Right cardiac atrium (tissue), 5 donors: ENCODE measurements at places on chromosomes 2 and 18. TPM values are rescaled to one million over a fixed set of nuclear protein-coding genes. Genes with fewer than 3 reads are reported as not detected.

DNA sequence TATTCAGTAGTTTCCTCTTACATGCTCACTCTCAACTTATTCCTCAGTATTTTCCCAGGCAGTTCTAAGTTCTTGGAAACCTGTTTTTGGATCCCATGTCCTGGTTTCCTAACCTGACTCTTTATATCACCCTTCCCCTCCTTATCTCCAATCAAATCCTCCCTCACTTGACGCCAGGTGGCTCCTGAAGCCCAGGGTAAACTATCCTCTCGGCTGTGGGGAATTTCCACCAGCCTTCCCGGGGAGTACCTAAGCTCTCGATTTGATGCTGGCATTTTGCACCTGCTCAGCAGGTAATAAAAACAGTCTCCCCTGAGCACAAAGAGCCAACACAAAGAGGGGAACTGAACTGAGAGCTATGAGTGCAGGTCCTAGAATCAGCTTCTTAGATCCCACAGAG, 538.0 kb downstream of the SLC4A3 start:
- no peak for DNase-seq

DNA sequence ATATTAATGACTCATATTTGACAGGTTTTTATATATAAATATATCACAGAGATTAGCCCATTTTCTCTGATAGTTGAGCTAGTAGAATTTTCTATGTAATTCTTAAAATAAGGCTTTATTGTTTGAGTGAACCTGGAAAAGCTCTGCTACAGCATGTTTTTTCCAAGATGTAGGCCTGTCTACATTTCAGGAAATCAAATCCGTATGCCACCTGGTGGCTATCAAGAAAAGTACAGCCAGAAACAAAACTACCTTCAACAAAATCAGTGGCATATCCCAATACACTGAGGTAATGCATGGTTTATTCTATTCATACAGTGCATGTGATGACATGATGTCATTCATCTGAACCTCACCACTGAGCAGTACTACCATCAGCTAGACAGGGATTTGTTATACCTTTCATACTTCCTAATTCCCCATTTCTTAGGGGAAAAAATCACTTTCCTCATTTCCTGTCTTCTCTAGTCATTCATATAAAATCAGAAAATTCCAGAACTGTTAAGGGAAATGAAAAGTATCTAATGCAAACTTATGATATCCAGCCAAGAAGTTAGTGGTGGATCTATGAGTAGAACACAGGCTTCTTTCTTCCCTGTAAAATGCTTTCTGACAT, 310.4 kb upstream of the SYT4 start:
- DNase-seq: no peak

GRCh38 chr2:15391751-15392150, 169.4 kb downstream of the NBAS start:
- DNase-seq: no peak

DNA sequence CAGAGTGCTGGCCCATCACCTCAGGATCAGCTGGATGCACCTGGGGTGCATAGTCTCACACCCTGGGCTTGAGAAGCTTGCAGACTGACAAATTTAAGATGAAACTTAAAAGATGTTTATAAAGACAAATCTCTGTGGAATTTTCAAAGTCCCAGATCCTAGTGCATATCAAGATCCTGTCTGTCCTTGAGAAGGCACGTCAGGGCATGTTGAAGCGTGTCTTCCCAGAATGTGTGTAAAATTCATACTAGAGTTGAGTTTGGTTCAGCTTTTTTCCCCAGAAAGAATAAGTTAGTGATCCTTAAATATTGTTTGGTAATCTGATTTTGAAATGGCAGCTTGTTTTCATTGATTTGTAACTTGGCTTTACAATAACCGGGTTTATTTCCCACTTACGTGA, 27.5 kb downstream of the INSIG2 start:
- no peak for DNase-seq

DNA sequence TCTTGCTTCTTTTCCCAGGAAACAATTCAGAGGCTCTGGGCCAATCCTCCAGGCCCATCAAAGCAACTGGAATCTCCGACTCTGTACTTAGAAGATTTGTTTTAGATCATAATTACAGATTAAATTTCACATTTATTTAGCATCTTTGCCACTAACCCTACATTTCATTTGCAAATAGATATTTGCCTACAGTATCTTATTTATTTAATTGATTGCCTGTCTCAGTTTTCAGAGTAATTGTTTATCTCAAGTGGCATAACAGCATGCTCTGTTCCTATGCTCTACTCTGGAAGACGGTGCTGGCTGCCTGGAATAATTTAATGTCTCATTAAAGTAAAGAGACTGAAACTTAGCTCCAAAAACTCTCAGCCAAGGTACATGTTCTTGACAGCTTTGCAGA, 213.4 kb downstream of the HNMT start:
- no peak for DNase-seq

- no peak for DNase-seq
Observed at GRCh38 chr2:144156736-144157640, 362.9 kb downstream of the ZEB2 start.

- no peak for DNase-seq
Observed at GRCh38 chr2:222651718-222652418, 4.0 kb downstream of the FARSB start.

The SH3RF3 gene
- total RNA-seq: 8.1 TPM

The PFN4 gene
- total RNA-seq: 1.3 TPM

DNA sequence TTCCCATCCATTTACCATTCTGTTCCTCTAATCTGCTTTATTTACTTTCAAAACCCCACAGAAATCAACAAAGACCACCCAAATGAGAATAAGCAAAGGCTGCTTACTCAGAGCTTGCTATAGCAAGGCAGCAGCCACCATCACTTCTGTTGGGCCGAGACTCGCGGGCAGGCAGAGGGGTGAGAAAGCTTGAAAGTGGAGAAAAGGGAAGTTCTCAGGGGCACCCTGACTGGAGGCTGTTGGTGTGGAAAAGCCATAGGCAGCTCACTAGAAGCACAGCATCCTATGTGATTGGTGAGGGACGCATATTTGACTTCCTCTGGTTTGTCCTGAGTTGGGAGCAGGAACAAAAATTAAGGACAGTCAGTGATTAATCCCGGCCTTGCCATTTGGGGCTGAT, 269.7 kb upstream of the THSD7B start:
- no peak for DNase-seq

The ZAP70 gene
- 1.0 TPM for total RNA-seq

- DNase-seq: no peak
Observed at GRCh38 chr2:15810477-15811150, 129.7 kb upstream of the MYCN start.

GRCh38 chr18:9482790-9483189, 7.5 kb downstream of the RALBP1 start:
- DNase-seq: no peak

The RNU2-63P gene
- 5.2 TPM for total RNA-seq

DNA sequence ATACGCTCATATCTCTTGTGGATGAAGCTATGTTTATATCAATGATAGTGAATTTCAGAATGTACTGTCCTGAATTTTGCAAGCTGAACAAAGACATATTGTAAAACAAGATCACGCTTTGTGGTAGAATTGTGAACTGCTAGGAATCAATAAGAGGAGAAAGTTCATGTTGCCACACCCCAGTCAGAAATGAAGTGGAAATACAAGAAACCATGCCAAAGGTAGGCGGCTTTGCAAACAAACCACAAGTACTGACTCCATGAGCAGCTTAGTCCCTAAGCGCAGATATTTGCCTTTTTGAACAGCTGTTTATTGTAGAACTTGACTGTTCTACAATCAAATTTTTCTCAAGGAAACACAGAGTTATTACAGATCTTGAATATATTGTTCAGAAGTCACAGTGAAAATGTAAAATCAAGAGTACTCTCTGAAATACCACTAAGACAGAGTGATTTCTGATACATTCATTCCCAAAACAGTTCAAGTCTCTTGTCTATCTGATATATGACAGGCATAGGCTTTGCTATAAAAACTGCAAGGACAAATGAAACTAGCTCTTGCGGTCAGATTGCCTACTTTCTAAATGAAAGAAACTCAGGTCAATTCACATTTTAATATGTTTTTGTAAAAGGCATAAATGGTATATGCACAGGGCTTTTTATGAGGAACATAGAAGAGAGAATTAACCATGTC, 120.9 kb upstream of the CDH19 start:
- peak; percentile 47 for DNase-seq

- DNase-seq: no peak
Observed at GRCh38 chr2:63649829-63650228, 61.1 kb downstream of the MDH1 start.

The MYO7B gene
- 0.45 TPM for total RNA-seq

The ALPP gene
- not detected for total RNA-seq

GRCh38 chr2:50922506-50922905, 109.4 kb downstream of the NRXN1 start:
- DNase-seq: no peak

DNA sequence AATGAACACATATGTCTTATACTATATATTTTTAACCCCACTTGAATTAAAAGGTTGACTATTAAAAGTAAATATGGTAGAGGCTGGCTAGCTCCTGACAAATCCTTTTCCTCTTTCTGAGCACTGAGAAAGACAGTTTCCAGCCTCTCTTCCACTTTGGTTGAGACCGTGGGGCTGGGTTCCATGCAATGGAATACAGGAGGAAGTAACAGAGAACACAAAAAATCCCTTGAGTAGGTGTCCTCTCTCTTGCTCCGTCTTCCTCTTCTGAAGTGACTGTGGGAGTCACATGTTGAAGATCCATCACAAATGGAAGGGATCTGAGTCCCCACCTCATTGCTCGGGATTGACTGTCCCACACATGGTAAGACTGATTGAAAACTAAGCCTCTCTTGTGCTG, 36.6 kb upstream of the SIGLEC15 start:
- DNase-seq: no peak

The LHCGR gene
- total RNA-seq: not detected

The HOXD13 gene
- not detected for total RNA-seq

GRCh38 chr2:111050701-111051376, 69.9 kb upstream of the BCL2L11 start:
- DNase-seq: no peak

- DNase-seq: no peak
Observed at GRCh38 chr2:165746501-165746900, 47.5 kb downstream of the GALNT3 start.

The RAX gene
- not detected for total RNA-seq

The HOXD12 gene
- total RNA-seq: not detected

The PSTPIP2 gene
- total RNA-seq: 2.3 TPM

GRCh38 chr18:48790226-48790863, 160.4 kb downstream of the SMAD7 start:
- DNase-seq: peak; percentile 97

DNA sequence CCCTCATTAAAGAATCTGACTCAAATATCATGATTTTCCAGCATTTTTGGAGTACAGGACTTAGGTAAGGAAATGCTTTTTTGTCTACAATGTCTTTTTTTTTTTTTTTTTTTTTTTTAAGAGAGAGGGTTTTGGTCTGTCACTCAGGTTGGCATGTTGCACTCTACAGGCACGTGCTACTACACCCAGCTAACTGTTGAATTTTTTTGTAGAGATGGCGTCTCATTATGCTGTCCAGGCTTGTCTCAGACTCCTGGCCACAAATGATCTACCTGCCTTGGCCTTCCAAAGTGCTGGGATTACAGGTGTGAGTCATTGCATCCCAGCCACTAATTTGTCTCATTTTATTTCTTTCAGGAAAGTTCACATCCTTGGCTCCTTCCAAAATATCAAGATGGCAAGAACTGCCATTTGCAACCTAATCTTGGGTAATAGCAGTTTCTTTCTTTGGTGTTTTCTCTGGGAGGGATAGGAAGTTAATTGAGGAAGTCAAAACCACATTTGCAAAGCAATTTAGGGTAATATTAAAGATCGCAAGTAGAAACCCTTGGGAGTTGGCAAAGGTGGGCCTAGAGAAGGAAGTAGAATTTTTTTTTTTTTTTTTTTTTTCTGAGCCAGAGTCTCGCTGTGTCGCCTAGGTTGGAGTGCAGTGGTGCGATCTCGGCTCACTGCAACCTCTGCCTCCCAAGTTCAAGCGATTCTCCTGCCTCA, 15.5 kb downstream of the PNO1 start:
- no peak for DNase-seq

DNA sequence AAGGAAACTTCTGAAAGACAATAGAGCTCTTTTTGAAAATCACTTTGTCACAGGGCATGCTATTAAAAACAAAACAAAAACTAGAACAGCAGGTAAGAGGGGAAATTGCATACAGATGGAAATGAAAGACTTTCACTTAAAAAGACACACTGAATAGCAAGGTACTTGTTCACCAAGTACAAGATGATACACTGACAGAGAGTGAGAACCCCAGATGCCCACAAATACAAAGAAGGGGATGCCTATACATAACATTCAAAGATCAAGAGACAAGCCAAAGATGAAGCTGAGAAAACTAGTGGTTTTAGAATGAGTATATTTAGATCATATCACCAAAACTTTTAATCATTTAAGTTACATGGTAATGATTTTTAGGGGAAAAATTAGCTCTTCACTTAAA, 60.7 kb downstream of the ASXL2 start:
- DNase-seq: no peak

DNA sequence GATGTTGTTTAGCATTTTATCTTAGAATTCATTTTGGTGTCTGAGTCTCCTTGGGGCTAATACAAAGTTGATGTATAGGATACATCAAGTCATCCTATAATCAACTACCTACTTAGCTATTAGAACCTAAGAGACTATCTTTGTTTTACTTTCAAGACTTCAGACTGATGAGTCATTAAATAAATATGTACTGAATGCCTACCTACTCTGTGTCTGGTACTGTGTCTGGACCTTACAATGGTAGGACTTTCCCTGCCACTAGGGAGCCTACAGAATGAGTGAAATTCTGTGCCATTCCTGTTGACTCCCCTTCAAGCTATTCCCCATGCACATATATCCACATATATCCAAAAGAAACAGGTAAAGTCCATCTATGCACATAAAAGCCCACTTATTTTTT, 114.5 kb downstream of the ERBB4 start:
- DNase-seq: no peak

DNA sequence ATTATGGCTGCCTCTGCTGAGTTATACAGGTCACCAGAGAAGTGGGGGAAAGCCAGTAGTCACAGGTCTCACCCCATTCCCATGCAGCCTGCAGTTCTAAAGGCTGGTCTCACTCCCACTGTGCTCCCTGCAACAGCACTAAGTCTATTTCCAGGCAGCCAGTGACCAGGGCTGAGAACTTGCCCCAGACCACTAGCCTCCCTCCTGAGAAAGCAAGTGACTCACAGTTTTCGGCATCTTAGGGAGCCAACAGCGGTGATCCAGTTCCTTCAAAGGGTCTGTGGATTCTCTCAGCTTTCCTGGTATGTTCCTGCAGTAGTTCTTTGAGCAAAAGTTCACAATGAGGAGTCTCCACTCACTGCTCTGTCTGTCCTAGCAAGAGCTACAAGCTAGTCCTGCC, 329.6 kb upstream of the MAP2 start:
- no peak for DNase-seq

- DNase-seq: peak; percentile 80
Observed at GRCh38 chr2:111161971-111162370, 41.3 kb downstream of the BCL2L11 start.

The LRP1B gene
- total RNA-seq: 1.8 TPM

GRCh38 chr2:168889635-168890005, 610 bp downstream of the SPC25 start:
- DNase-seq: no peak

DNA sequence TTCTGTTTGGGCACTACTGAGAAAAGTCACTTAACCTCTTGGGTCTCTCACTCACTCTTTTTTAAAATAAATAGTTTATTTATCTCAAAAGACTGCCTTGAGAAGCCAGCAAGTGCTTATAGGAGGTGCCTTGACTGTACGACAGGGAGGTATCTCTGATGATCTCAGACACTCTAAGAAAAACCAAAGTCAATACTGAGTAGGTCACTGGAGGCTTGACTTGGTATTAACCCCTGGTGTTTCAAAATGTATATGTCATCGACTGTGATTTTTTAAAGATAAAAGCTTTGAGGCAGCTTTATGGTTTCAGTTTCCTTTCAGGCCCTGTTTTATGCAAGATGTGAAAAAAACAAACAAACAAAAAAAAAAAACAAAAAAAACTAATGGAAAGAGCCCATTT, 33.7 kb downstream of the MREG start:
- no peak for DNase-seq
